Sigmoid colon (tissue), 7 donors: ENCODE measurements at places on chromosomes 16 and 17. TPM values are rescaled to one million over a fixed set of nuclear protein-coding genes. Genes with fewer than 3 reads are reported as not detected.

- DNase-seq: no peak
Observed at GRCh38 chr16:84899414-84899813, 79.6 kb downstream of the CRISPLD2 start.

DNA sequence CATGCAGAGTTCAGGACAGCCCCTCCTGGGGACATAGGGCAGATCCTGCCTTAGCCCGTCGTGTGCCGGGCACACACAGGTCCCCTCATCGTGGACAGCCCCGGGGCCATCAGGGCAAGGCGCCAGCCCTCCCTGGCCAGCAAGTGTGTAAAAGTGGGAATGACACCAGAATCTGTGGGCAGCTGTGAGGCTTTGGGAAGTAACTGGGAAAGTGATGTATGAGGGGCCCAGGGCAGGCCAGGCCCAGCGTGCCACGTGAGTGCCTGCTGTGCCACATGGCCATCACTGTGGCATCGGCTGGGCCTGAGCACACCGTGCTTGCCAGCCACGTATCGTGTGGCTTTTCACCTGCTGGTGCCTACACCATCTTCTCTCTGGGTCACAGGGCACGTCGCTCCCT is 26.6 kb downstream of the ACSF3 start:
- DNase-seq: no peak

DNA sequence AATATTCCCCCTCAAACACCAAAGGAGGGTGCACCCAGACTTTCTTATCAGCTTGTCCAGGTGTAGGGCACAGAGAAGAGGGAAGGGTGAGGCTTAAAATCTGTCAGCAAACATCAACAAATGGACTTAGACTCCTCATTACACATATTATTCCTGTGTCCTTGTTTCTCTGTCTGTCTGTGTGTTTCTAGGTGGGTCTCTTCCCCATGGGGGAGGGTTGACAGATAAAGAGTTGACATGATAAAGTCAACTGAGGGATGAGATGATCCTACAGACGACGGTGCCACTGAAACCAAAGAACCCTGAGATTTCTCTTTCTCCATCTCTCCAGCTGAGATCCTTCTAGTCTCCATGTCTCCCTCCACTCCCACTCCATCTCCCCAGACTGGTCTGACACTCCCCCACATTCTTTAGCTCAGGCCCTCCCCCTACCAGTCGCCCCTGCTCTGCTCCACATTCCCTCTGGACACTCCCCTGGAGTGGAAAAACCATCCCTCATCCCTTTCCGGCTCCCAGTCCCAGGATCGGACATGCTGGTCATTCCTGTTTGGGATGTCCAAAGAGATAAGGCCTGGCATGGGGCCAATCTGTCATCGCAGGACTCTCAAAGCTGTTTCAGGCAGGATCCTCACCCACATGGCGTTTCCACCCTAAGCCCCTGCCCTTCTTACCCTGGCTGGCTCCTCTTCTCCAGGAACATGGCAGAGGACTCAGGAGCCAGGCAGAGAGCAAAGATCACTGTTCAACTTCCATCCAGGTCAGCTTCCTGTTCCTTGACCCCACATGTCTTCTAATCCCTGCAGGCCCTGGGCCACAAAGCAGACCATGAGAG is 2.9 kb upstream of the ITGA3 start:
- no peak for DNase-seq

DNA sequence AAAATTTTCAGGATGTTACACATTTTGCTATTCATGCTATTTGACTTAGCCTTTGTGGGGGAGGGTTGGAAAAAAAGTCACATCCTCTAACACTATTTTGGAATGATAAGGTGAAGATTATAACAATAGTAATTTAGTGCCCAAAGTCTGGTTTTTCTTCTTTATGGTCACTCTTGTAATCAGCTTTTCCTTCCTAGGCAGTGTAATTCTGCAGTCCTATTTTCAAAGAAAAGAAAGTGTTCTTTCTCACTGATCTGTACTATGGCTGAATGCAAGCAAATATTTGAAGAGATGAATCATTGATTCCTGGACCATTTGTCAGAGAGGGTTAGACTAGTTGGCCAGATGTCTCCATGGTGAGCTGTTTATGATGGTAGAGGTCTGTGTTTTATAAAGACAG is 8.4 kb downstream of the RSPRY1 start:
- DNase-seq: no peak

Gene MYH11
- total RNA-seq: 4,282 TPM
